ENCODE measurements at places on chromosomes 12 and 14. TPM values are rescaled to one million over a fixed set of nuclear protein-coding genes. Genes with fewer than 3 reads are reported as not detected.

The RNF212B gene
- not detected for total RNA-seq

The LRR1 gene
- 4.7 TPM for total RNA-seq

The SERPINA1 gene
- total RNA-seq, result 1.9 TPM

The SRSF9 gene
- 93.9 TPM for total RNA-seq

The EGLN3 gene
- total RNA-seq, result 8.5 TPM

The OTOGL gene
- 0.31 TPM for total RNA-seq

The CD163 gene
- 0.94 TPM for total RNA-seq

The KERA gene
- total RNA-seq, result 0.31 TPM

The RPGRIP1 gene
- total RNA-seq, result 0.94 TPM

The NID2 gene
- 6.9 TPM for total RNA-seq

The OLR1 gene
- 3.4 TPM for total RNA-seq

The ITGB7 gene
- not detected for total RNA-seq

The GZMH gene
- total RNA-seq, result not detected

The PPP4R4 gene
- total RNA-seq, result 1.6 TPM

The OVCH1 gene
- total RNA-seq, result 2.5 TPM

The DCN gene
- 20.3 TPM for total RNA-seq

The ATL1 gene
- 85.1 TPM for total RNA-seq

The EFCAB11 gene
- total RNA-seq, result 7.2 TPM

The CFAP73 gene
- total RNA-seq, result not detected

The BRI3BP gene
- 16.9 TPM for total RNA-seq

The PIGH gene
- total RNA-seq, result 29.4 TPM

The KRT2 gene
- total RNA-seq, result not detected

The TMEM30B gene
- total RNA-seq, result under 0.01 TPM

The VTI1B gene
- total RNA-seq, result 62.0 TPM

The TESPA1 gene
- total RNA-seq, result not detected

The GARIN6 gene
- not detected for total RNA-seq

The TMEM229B gene
- 19.1 TPM for total RNA-seq

Measured in parietal lobe (tissue), 2 donors.